H1 (cell line): ENCODE measurements at places on chromosomes 6 and 20.

DNA sequence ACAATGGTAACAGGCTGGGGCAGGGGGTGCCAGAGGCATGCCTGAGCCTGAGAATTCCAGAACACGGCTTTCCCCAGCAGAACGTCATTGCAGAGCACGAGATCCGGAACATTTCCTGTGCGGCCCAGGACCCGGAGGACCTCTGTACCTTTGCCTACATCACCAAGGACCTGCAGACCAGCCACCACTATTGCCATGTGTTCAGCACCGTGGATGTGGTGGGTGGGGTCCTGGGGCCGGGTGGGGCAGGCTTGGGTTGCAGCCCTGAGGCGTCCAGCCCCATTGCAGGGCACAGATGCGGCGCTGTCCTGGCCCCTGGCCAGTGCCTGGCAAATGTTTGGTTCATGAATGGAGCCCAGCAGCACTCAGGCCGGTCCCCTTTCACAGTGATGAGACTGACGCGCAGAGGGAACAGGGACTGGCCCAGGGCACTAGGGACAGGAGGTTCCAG, 57.1 kb downstream of the TCP11 start:
- DNase-seq = no peak

GRCh38 chr6:110681543-110682459, 133.5 kb downstream of the CDK19 start:
- DNase-seq = no peak

GRCh38 chr6:14380901-14381828, 263.6 kb downstream of the CD83 start:
- DNase-seq = peak; percentile 49

GRCh38 chr20:38714308-38714707, 10.0 kb upstream of the SLC32A1 start:
- DNase-seq = no peak

- DNase-seq = no peak
These were observed 8.6 kb upstream of the FAM110A start for GRCh38 chr20:824916-825315.
